Naive thymus-derived CD8-positive, alpha-beta T cell (primary cell): ENCODE measurements at places on chromosomes 1 and 21. TPM values are rescaled to one million over a fixed set of nuclear protein-coding genes. Genes with fewer than 3 reads are reported as not detected.

The PLA2G4A gene
- not detected for total RNA-seq

DNA sequence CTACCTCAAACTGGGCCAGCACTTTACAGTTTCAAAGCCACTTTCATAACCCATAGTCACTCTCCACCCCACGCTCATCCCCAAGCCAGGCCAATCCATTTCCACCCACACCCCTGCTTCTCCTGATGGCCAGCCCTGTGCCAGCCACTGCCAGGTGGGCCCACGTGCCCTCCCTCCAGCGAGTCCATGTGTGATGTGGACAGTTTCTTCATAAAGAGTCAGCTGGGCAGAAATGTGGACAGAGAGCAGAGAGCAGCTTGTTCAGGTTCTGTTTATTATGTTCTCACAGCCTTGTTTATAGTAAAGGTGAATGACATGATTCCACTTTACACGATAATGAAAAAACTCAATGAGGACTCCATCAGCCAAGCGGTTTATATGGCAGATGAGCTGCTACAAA is 37.4 kb upstream of the RGS16 start:
- no peak overlapping the region for H3K4me3 ChIP-seq
- no peak for DNase-seq
- no peak overlapping the region for H3K27ac ChIP-seq

- no peaks in the 10 kb centered on the region for H3K36me3 ChIP-seq
- H3K27me3 ChIP-seq, result peaks cover 16% of the 10 kb centered on the region
- H3K4me1 ChIP-seq, result no peaks in the 10 kb centered on the region
- no peak overlapping the region for H3K4me3 ChIP-seq
Observed at GRCh38 chr21:41138711-41139110, 29.2 kb upstream of the BACE2 start.

DNA sequence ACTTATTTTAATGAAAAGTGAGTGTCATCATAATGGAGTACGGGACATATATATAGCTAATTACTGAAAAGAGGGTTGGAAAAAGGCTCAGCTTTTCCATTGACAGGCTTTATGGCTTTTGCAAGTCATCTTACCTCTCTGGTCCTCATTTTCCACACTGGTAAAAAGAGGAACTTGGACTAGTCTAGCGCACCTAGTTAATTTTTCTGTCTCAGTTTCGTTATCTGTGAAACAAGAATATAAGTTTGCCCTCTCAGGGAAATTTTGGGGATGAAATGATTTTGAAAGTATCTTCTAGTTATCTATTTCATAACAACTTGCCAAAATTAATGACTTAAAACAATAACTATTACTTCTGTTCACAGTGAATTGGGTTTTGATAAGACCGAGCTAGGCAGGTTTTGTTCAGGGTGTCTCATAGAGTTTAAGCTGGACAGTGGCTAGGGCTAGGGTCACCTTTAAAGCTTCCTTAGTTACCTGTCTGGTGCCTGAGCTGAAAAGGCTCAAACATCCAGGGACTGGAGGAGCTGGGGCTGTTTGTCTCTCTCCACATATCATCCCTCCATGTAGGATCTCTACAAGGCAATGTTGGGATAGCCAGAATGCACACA is 91.7 kb downstream of the TYW3 start:
- no peak overlapping the region for H3K27ac ChIP-seq
- no peaks in the 10 kb centered on the region for H3K4me1 ChIP-seq
- no peak for DNase-seq
- no peaks in the 10 kb centered on the region for H3K27me3 ChIP-seq
- H3K4me3 ChIP-seq, result no peak overlapping the region

GRCh38 chr1:64898107-64898861 is 68.1 kb downstream of the JAK1 start:
- H3K27ac ChIP-seq, result no peak overlapping the region
- H3K36me3 ChIP-seq, result no peaks in the 10 kb centered on the region
- H3K4me3 ChIP-seq, result peak overlapping the region; percentile 38
- H3K27me3 ChIP-seq, result no peaks in the 10 kb centered on the region
